LHCN-M2 (cell line): ENCODE measurements at places on chromosomes 11 and 22. TPM values are rescaled to one million over a fixed set of nuclear protein-coding genes. Genes with fewer than 3 reads are reported as not detected.

Gene ZNF143
- total RNA-seq: 15.5 and 16.3 TPM in 2 replicates

Gene RTN4RL2
- 0.23 and 0.38 TPM in 2 replicates for total RNA-seq

Gene MYRF
- 0.17 and 0.26 TPM in 2 replicates for total RNA-seq

DNA sequence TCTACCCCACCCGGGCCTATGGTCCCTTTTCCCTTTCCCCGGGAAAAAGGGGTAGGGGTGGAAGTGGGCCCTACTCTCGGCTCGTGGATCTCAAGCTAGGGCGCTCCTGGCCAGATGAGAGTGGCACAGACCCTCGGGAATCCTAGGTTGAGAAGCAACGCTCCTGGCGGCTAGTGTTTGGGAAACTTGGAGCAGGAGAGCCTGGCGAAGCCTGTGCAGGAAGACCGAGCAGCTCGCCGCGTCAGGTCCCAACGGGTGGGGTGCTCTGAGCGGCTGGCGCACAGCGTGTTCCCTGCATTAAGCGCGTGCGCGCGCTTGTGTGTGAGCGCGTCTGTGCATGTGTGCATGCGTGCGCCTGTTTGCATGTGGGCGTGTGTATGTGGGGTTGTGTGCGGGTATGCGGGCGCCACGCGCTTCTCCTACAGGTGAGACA, 7.1 kb upstream of the FLI1 start:
- no peak for DNase-seq

- no peak for DNase-seq
Observed at GRCh38 chr22:26008587-26008986, 160.7 kb upstream of the SEZ6L start.

DNA sequence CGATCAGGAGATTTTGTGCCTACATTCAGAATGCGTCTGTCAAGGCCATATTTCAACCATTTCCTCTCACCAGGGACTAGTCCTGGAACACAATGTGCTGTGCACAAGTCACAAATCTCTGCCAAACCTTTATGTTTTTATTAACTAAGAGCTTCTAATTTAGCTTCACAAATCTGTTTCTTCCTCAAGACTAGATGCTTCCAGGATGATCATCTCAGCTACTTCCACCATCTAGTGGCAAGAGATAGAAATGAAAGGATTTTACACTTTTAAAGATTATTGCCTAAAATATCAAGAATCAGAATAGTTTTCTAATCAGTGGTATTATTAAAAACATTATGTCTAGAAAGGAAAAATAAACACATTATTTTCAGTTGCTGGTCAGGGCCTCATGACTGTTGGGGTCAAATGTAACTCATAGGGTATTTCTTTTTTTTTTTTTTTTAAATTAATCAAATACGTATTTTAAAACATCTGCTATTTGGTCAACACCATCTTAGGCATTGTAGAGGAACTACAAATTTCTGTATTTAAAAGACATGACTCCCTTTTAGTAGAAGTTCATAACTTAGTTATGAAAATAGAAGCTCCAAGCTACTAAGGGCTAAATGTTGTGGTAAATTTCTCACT, 1102.6 kb downstream of the DLG2 start:
- DNase-seq: peak; percentile 2

GRCh38 chr11:3916962-3917361, 61.5 kb downstream of the STIM1 start:
- DNase-seq: no peak
